ENCODE measurements at places on chromosomes 1 and 21.

GRCh38 chr1:145993618-145994390 is 2.6 kb downstream of the TXNIP start:
- no peak for DNase-seq

GRCh38 chr1:184017306-184017705 is 20.2 kb downstream of the COLGALT2 start:
- DNase-seq, result no peak

DNA sequence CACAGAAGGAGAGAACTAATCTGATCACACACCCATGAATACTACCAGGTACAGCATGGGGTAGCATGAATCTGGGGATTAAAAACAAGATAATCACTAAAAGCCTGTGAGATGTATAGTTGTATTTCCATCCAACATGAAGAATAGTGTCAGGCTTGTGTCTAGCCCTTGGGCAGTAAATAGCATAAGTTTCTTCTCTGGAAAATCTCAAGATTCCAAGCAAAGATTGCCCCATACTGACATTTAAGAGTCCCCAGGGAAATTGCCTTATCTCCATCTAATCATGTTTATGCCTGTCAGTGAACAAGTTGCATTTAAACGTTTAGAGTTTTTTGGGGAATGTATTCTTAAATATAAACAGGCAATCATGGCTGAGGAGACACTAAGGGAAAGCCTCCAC is 109.2 kb upstream of the SERTAD4 start:
- DNase-seq, result no peak

DNA sequence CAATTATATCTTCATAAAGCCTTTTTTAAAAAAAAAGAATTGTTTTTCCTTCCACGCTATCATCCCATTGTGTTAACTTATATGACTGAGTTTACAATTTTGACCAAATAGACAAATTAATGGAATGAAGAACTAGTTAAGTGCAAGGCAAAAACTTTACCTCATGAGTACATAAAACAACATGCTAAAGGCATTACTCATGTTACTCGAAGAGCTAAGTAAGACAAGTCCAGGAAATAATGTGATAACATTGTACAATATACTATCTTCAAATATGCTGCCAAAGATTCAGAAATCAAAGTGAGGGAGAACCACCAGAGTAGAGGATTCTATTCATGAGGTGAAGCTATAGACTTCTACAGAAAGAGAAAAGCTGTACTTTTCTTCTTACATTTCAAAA is 24.2 kb upstream of the DYNLT5 start:
- no peak for DNase-seq

GRCh38 chr1:10033359-10033845 is 644 bp downstream of the UBE4B start:
- DNase-seq, result no peak

GRCh38 chr1:178912597-178912996 is 41.7 kb upstream of the ANGPTL1 start:
- DNase-seq, result no peak

DNA sequence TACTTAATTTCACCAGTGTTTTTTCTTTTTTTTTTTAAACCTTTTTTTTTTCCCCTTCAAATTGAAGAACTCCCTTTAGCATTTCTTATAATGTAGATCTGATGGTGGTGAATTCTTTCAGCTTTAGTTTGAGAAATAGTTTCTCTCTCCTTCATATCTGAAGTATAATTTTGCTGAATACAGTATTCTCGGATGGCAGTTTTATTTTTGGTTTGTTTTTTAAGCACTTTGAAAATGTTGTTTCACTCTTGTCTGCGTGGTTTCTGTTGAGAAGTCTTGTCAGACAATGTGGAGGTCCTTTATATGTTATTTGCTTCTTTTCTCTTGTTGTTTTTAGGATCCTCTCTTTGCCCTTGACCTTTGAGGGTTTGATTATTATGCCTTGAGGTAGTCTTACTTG is 135.1 kb downstream of the RPS6KC1 start:
- no peak for DNase-seq

GRCh38 chr1:16293538-16293937 is 56.6 kb upstream of the CPLANE2 start:
- DNase-seq, result no peak

GRCh38 chr1:180530501-180530900 is 28.1 kb upstream of the ACBD6 start:
- DNase-seq, result no peak

DNA sequence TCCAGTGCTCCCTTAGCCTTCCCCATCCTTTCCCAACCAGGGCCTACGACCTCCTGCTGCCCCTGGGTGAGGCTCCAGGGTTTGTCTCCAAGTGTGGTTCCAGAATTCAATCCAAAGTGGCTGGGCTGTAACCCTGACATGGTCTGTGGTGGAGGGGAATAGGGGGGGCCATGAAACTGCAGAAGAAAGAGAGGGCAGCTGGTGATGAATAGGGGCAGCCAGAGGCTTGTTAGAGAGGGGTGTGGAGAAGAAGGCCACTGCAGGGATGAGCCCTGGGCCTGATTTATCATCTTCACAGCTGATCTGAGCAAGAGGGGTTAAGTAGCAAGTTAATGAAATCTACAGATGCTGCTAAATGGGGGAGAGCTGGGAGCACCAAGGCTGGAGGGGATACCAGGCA is 12.9 kb upstream of the ERI3 start:
- DNase-seq, result no peak

- DNase-seq, result no peak
These were observed 153.9 kb upstream of the GORAB start for GRCh38 chr1:170377896-170378634.

DNA sequence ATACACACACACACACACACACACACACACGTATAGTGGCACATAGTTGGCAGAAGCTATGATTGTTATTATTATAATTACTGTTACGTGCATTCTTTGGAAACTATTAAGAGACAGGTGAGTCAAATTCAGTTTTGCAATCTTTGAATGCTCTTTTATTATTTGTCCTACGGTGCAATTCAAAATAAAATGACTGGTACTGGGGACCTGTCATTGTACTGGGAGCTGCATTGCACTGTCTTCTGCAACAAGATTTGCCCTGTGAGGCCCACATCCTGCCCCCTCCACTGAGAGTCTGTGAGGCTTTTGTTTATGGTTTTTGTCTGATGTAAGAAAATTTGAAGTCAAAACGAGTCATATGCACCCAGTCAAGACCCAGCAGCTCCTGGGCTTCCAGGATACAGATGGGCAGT is 1.9 kb downstream of the LY9 start:
- DNase-seq, result peak; percentile 67

- no peak for DNase-seq
These were observed 116.2 kb downstream of the DISP1 start for GRCh38 chr1:222931023-222931422.

- no peak for DNase-seq
These were observed 18.6 kb downstream of the AK2 start for GRCh38 chr1:33018112-33018511.

DNA sequence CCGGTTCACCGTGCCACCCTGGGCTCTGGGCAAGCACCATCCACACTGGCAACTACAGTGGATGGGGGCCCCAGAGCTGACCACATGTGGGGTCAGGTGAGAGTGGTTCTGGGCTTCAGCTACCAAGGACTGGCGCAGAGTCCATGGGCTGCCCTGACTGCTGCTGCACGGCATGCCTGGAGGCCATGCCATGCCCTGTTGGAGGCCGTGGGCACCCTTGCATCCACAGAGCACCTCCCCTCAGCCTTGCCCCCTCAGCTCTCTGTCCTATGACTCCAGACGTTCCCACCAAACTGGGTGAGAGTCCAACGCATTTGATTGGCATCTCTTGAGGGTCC is 15.5 kb downstream of the MORN1 start:
- no peak for DNase-seq

GRCh38 chr1:220527279-220527907 is 543 bp upstream of the MARK1 start:
- DNase-seq, result no peak

GRCh38 chr1:207051191-207051943 is at the start of gene YOD1:
Gene YOD1, minus strand, starts transcription at chr1:207051208. Its CDS starts 178 bp downstream, at chr1:207051030.
- no peak for DNase-seq

DNA sequence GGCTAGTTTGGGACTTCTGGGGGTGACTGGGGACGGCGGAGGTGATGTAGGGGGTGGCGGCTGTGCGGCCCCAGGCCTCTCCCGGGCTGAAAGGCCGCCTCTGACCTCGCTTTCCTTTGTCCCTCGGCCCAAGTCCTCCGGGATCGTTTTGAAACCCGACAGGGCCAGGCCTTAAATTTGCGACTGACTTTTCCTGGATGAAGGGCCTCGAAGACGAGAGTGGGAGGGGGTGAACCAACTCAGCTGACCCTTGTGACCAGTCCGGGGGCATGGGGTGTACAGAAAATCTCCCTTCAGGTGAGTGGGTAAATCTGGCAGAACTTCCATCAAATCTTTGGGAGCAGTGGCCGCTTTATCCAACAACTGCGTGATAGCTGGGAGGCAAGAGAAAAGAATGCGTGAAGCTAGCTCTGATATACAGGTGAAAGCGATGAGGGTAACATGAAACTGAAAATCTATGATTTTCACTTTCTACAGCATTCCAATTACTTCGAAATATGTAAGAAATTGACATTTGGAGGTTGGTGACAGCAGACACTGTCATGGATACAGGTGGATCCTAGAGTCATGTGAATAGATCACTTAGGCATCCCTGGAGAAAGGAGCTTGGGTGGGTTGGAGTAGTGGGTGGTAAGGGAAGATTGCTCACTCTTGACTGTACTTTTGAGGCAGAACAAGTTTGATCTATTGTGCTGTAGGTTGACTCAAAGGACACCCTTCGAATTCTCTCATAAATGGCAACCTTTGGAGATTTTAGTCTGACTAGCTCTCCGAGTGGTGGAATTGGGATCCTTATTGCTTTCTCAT is 885 bp downstream of the AHCYL1 start:
- no peak for DNase-seq

DNA sequence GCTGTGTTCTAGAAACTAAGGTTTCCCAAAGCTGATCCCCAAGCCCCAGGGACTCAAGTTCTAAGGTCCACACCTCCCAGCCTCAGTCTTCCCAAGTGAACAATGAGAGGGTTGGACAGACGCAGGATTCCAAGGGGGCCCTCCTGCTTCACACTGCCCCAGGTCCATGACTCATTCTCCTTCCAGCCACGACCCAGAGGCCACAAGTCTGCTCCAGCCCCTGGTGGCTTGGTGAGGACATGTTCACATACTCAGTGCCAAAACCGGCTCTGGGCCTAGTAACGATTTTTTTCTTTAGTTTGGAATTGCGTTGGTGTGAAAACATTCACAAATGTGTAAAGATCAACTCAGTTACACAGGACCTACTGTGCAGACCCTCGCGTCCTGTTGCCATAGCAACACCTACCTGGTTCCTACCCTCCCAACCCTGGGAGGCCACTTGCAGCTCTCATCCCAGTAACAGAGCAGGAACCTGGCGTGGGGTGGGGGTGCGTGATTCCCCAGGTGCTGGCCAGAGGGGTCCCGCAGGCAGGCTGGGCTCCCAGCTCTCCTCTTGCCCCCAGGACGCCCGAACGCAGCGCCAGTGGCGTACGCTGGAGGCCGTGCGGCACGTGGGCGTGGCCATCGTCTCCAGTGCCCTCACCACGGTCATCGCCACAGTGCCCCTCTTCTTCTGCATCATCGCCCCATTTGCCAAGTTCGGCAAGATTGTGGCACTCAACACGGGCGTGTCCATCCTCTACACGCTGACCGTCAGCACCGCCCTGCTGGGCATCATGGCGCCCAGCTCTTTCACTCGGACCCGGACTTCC is 57.0 kb downstream of the DISP3 start:
- DNase-seq, result no peak

DNA sequence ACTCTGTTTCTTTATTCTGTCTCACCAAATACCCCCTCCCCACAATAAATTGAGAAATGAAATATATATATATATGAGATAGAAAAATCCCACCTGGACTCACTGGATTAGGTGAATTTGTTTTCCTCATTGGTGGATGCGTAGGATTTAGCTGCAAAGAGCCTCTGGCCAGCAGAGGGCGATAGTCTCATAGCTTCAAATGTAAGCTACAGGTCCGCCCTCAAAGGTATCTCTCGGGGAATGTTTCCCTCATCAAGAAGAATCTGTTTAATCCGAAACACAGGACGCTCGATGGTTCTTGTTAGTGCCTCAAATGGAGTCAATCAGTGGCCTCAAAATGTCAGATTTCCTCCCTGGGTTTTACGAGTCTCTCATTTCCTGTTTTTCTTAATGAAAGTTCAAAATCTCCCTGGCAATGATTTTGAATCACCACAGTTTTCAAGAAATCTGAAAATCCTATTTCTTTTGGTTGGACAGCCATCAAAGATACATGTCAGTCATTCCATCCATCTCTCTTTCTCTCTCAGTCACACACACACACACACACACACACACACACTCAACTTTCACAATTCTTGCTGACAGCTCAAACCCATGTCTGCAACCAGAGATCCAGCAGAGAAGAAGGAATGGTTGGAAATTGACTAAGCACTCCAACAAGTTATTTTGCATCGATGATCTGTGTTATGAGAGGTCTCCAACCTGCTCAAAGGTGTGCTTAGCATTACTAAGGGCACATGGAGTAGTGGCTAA is 13.9 kb upstream of the CAMK1G start:
- peak; percentile 76 for DNase-seq

GRCh38 chr1:56098946-56099345 is 480.4 kb downstream of the PLPP3 start:
- no peak for DNase-seq

GRCh38 chr21:42666023-42666747 is 12.8 kb downstream of the PDE9A start:
- peak; percentile 33 for DNase-seq

DNA sequence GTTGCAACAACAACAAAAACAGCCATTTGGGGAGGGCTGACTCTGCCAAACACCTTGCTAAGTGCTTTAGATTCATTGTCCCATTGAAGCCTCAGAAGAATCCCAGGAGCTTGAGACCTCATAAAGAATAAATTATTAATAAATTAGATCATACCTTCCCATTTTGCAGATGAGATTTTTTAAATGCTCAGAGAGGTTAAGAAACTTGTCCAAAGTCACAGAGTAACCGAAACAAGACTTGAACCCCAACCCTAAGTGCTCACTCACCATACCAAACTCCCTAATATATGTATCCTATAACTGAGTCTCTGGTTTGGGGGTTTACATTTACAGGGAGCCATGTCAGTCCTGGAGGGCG is 3.6 kb downstream of the CRYBG2 start:
- DNase-seq, result no peak

- no peak for DNase-seq
These were observed 1.7 kb upstream of the C1orf185 start for GRCh38 chr1:51100264-51100880.

DNA sequence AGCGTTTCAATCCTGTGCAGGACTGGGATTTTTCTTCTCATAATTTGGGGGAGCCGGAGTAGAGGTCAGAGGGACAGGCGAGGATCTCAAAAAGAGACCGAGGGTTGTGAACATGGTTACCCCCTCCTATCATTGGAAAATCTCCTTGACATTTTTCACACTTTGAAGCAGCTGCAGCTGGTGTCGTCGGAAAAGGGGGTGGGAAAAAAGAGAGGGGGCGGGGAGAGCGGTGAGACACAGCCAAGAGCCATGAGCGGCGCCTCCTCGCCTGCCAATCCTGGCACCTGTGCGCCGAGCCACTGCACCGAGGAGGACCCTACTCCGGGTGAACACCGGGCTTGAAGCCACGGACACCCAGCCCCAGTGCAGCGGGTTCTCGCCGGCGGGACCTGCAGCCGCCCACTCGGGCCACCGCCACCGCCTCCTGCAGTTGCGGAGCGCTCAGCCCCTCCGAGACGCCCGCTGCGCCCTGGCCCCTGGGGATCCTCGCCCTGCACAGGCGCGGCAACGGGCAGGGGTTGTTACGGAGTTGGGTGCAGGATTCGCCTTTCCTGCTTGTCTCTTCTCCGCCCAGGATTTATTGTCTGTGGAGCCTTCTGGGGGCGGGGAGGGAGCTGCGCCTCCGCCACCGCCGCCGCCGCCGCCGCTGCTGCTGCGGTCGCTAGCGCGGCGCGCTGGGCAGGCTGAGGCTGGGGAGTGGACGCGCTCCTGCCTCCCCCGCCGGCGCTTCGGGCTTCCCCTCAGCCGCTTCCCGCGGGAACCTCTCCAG is at the start of gene LRRC7:
Gene LRRC7 (plus strand): TSS at position 271 of the 769 bp plus-strand sequence. CDS start 718 bp downstream, outside the sequence.
- DNase-seq, result no peak
